ENCODE measurements at places on chromosomes 3 and 15. TPM values are rescaled to one million over a fixed set of nuclear protein-coding genes. Genes with fewer than 3 reads are reported as not detected.

The ZNF774 gene
- total RNA-seq, result 5.4 TPM

The PLIN1 gene
- total RNA-seq, result 0.46 TPM

The WDR49 gene
- total RNA-seq, result not detected

The ACSBG1 gene
- total RNA-seq, result 0.35 TPM

The STAC gene
- total RNA-seq, result 2.0 TPM

The CCDC39 gene
- not detected for total RNA-seq

The C3orf70 gene
- 0.26 TPM for total RNA-seq

The EBLN2 gene
- total RNA-seq, result 3.8 TPM

The ANKRD34C gene
- total RNA-seq, result not detected

The CCR4 gene
- not detected for total RNA-seq

The SERPINI2 gene
- total RNA-seq, result not detected

The PLSCR2 gene
- not detected for total RNA-seq

The CCR9 gene
- total RNA-seq, result not detected

The C3orf20 gene
- 0.17 TPM for total RNA-seq

The PLA2G4B gene
- 12.0 TPM for total RNA-seq

The FNDC3B gene
- 43.2 TPM for total RNA-seq

The OR5K2 gene
- not detected for total RNA-seq

The AADAC gene
- not detected for total RNA-seq

The KLF15 gene
- total RNA-seq, result 32.6 TPM

The CASR gene
- not detected for total RNA-seq

DNA sequence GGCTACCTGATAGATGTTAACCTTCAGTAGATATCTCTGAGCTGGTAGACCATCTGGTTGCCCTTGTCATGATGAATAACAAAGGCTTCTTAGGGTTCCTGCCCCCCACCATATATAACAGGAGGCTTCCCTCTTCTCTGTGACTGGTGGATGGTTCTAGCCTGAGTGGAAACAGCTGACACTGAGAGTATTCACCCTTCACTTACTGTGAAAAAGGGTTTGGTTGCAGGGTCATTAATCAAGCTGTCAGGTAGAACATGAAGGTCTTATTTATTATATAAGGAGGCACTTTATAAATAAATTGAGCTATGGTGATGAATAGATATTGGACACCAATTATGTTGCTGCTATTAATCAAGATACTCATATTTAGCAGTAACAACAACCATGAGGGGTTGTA is 58.6 kb downstream of the CACNA2D3 start:
- no peak for DNase-seq

- no peak for DNase-seq
Observed at GRCh38 chr3:53083949-53084309, 38.1 kb upstream of the SFMBT1 start.

DNA sequence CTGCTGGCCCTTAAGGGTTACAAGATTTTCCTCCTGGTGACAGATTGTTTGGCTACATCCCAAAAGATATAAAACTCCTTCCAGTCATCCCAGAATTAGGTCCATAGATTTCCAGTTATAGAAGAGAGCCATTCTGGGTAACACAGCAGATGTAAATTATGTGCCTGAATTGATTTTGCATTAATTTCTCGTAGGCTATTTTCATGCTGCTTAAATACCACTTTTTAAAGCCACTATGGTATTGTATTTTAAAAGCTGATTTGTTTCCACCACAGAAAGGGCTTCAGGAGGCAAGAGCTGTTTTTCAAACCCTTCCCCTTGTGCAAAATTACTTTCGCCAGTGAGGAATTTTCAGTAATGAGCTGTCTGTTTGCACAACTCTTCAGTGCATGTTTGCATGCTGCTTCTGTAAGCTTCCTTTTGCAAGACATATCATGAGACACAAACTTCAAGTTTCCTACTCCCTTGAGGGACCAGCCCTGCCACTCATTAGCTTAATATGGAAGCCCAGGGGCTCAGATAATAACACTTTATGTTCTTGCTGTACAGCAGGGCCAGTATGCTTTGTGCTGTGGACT is 105.4 kb upstream of the TNIK start:
- DNase-seq, result no peak

DNA sequence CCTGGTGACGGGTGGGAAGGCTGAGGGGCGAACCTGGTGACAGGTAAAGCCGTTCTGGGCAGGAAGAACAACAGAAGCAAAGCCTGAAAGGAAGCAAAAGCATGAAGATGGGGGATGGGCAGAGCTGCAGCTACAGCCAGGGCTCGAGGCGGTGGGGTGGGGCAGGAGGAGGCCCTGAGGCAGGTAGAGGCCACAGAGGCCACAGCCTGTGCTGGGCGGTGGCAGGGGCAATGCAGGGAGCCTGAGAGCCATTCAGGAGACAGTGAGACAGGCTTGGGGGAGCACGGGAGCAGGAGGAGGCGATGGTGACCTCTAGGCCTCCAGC is 8.2 kb downstream of the PCSK6 start:
- no peak for DNase-seq

DNA sequence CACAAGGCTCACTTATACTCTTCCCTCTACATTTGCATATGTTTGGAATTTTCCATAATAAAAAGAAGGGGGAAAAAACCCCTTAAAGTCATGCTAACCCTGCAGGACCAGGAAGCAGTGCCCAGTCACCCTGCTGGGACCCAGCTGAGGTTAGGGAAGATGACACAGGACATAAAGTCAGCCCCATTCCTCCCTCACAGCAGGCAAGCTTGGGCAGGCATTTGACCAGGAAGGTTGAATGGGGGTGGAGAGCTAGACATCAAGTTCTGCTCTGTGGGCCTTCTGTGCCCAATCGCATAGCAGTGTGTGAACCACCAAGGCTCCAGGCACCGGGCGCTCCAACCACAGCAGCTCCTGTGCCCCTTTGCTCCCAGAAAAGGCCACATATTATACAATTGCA is 7.1 kb upstream of the HDAC11 start:
- DNase-seq, result no peak

GRCh38 chr15:63080634-63081250 is 38.2 kb downstream of the TPM1 start:
- no peak for DNase-seq

- DNase-seq, result no peak
Observed at GRCh38 chr15:85840802-85841152, 46.1 kb upstream of the KLHL25 start.

- no peak for DNase-seq
Observed at GRCh38 chr3:122058294-122058693, 3.1 kb downstream of the CD86 start.

- no peak for DNase-seq
Observed at GRCh38 chr15:95973566-95974256, 356.8 kb upstream of the NR2F2 start.

GRCh38 chr3:148253713-148254112 is 444.0 kb upstream of the AGTR1 start:
- no peak for DNase-seq

- peak; percentile 37 for DNase-seq
Observed at GRCh38 chr3:72630327-72630968, 217.8 kb downstream of the SHQ1 start.

- peak; percentile 96 for DNase-seq
Observed at GRCh38 chr3:8152821-8153418, 348.7 kb upstream of the LMCD1 start.

DNA sequence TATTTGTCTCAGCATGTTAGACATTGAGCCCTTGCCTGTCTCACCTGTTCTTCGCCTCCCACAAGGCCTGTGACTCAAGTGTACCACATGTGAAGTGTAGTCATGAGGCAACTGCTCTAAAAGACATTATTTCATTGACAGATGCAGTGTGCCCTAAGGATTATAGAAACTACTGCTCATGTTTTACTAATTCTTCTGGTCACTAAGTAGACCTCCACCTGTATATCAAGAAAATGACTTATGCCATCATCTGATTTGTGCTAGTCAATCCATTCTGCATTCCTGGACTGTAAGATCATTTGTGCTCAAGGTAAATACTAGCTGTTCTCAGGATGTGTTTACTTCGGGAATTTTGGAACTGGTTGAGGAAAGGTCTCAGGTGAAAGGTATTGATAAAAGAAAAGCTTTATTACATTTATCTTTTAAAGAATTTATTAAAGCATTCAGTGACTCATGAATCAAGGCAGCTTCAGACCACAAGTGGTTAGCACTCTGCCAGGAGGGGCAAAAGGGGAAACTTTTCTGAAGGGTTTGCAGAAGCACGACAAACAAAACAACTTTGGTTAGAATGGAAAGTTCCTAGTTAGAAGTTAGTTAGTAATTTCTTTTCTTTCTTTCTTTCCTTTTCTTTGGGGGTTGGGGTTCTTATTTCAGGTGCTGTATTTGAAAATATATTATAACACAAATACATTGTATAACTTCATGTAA is 465.3 kb upstream of the CBLB start:
- DNase-seq, result no peak

GRCh38 chr3:158992463-158992862 is 190.6 kb downstream of the MFSD1 start:
- DNase-seq, result no peak

DNA sequence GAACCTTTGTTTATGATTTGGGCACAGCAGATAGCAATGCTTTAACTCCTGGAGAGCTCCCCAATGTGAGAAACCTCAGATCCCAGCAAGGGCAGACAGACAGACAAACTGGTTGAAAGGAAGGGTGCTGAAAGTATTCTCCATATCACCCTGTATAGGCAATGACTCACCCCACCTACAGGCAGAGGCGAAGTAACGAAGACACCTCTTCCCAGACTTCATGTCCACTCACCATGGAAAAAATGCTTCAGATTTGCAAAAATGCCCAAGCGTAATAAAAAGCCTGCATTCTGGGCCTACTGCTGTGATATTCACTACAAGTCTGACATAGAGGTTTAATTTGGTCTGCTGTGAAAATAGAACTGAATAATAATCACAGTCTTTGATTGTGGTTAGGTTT is 50.5 kb downstream of the THBS1 start:
- no peak for DNase-seq

- DNase-seq, result peak; percentile 91
Observed at GRCh38 chr3:126197854-126198584, 17.6 kb upstream of the ALDH1L1 start.

DNA sequence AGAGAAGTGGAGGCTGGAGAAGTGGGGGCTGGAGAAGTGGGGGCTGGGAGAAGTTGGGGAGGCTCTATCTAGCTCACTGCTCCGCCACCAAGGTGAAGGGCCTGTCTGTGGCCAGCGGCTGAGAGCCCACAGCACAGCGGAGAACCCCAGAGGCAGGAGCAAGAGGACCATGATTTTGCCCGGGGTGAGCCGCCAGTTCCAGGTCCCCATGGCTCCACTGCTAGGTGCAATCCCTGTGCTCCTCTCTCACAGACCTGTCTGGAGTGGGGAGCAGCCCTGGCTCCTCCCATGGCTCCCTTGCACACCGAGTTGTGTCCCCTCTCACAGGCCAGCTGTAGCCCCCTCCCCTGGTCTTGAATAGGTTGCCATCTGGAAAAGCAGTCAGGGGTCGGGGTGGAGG is 4.7 kb upstream of the NRROS start:
- DNase-seq, result no peak

DNA sequence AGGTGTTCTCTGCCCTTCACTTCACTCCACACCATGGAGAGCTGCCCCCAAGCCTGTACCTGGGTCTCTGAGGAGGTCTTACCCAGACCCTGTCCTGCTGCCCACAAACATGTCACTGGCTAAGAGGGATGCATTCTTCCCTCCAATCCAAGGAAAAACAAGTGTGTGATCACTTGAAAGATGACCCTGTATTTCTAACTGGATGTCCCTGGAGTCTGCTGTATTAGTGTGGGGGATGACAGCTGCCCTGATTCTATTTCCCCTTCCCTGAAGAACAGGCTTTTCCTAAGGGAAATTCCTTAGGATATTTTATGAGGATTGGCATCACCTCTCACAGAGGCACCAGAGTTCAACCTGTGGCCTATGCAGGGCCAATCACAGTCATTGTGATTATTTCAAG is 55.0 kb upstream of the GATA2 start:
- DNase-seq, result no peak

DNA sequence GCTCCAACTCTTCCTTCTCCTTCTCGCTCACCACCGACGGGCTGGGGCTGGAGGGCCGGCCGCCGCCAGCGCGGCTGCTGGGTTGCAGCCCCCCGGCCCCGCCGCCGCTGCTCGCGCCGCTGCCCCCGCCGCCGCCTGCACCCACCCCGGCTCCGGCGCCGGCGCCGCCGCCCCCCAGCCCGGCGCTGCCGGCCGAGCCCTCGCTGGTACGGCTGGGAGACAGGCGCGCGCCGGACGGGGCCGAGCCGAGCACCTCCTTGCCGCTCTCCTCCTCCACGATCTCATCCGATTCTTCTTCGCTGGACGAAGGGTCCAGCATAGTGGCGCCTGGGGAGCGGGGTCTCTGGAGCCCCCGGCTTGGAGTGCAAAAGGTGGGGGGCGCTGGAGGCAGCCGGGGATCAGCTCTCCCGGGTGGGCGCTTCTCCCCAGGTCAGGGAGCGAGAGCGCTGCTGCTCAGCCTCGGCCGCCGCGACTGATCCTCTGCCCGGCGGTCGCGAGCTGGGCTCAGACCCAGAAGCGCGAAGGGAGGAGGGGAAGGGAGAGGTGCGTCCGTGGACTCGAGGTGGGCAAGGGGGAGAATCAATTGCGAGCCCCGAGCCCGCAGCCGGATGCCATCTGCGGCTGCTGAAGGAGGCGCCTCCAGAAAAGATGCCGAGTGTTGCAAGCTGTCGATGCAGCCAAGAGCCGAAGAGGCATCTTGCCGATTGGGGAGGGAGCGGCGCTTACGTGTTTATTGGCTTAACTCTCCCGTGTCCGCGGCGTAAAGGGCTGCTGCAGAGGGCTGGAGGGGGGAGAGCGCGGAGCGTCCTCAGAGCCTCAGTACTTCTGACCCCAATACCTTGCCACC is at the start of gene CADPS:
CADPS (minus strand) TSS at position 706 of the 847 bp plus-strand sequence; CDS start at position 319, 387 bp downstream.
- DNase-seq, result no peak

- no peak for DNase-seq
Observed at GRCh38 chr3:5768281-5768945, 580.9 kb downstream of the EDEM1 start.

DNA sequence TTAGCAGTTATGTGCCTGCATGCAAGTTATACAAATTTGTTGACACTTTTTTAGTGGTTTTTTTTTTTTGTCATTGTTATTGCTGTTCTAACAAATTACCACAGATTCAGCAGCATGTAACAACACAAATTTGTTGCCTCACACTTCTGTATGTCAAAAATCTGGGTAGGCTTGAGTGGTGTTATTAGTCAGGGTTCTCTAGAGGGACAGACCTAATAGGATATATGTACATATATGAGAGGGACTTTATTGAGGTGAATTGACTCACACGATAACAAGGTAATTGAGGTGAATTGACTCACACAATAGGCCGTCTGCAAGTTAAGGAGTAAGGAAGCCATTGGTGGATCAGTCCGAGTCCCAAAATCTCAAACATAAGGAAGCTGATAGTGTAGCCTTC is 15.0 kb upstream of the PLSCR1 start:
- DNase-seq, result no peak

GRCh38 chr15:83992324-83993031 is 243.1 kb upstream of the GOLGA6L4 start:
- DNase-seq, result no peak

DNA sequence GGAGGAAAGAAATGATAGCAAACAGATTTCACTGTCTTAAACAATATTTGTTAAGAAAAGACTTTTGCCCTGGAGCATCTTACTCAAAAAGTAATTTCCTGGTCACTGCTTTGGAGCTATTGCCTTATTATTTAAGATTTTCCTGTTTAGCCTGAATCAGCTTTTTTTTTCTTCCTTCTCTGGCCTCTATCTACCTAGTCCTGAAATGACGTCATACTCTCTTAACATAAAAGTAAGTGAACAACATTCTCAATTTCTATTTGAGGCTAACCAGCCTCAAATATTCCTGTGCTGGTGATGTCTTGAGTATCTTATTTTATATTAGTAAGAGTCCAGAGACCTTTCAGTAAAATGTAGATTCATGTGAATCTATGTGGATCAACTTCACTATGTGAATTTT is 221.9 kb upstream of the ALCAM start:
- no peak for DNase-seq

Data from A673 (cell line).